ENCODE measurements at places on chromosomes 16 and 17. TPM values are rescaled to one million over a fixed set of nuclear protein-coding genes. Genes with fewer than 3 reads are reported as not detected.

ARHGAP44 gene
- 2.8 TPM for total RNA-seq

DNA sequence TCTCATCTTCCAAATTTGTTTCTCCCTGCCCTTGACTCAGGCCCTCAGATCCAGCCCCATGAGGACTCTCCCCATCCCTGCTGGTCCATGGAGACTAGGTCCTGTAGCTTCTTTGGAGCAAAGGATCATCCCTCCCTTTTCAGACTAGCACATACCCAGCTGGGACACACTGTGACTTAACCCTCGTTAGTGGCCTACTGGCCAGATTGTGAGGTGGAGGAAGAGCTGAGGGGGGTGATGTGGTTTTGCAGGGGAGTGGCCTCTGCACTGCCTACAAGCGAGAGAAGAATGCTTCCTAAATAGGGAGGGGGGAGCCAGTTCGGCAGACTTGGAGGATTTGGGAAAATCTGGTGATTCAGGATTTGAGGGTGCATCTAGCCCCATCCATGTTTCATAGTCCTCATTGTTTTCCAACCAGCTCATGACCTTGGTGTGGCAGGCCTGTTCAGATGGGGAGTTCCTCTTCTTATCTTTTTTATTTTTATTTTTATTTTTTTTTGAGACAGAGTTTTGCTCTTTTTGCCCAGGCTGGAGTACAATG lies 47.8 kb upstream of the SLC47A1 start:
- DNase-seq = no peak

- no peak for DNase-seq
These were observed 219.0 kb downstream of the CPPED1 start for GRCh38 chr16:12584488-12585233.

DNA sequence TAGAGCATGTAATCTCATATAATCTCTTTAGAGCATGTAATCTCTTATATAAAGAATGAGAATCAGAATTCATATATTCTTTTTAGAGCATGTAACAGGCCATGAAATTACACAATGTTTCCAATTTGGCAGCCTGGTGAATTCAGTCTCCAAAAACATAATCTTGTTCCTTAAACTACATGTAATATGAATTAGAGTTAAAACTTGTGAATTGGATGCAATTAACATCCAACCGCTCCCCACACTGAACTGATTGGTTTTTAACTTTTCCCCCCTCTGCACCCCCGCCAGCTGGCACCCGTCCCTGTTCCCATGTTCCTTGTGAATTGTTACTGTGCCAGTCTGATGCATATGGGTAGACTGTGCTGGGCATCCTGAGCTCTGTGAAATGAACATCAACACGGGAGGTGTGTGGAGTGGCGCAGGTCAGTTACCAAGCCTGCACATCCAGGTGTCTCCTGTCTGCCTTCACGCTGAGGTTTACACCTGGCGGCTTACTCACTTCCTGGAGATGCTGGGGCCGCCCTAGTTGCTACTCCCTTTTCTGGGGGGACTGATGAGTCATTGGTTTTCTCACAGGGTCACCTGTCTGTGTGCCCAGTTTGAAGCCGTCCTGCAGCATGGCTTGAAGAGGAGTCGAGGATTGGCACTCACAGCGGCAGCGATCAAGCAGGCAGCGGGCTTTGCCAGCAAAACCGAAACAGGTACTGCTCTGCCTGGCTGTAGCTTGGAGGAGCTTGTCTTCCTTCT lies 50.4 kb downstream of the SNX29 start:
- DNase-seq = peak; percentile 87

GRCh38 chr16:21302454-21302853 lies 24.4 kb upstream of the CRYM start:
- DNase-seq = peak; percentile 41

- no peak for DNase-seq
These were observed 16.3 kb downstream of the ITGAD start for GRCh38 chr16:31409433-31409832.

- no peak for DNase-seq
These were observed 5.0 kb upstream of the NPRL3 start for GRCh38 chr16:143456-143855.

GRCh38 chr16:71492786-71493185 lies 3.7 kb upstream of the ZNF19 start:
- no peak for DNase-seq

GRCh38 chr16:17291289-17291688 lies 179.5 kb downstream of the XYLT1 start:
- DNase-seq = no peak
